ENCODE measurements at places on chromosomes 1 and 21. TPM values are rescaled to one million over a fixed set of nuclear protein-coding genes. Genes with fewer than 3 reads are reported as not detected.
A peak's percentile ranks its signal among the peaks of the same experiment; 100 is the strongest.

The SLC44A5 gene
- not detected for polyA plus RNA-seq

The MGST3 gene
- polyA plus RNA-seq = 297 TPM

The URB1 gene
- polyA plus RNA-seq = 4.3 TPM

The OLFML3 gene
- polyA plus RNA-seq = 133 TPM

The SPRR2G gene
- polyA plus RNA-seq = not detected

The KRTAP19-6 gene
- not detected for polyA plus RNA-seq

GRCh38 chr1:18787825-18788385 lies 71.6 kb downstream of the TAS1R2 start:
- no peak for DNase-seq

GRCh38 chr21:43599728-43600127 lies 59.6 kb downstream of the HSF2BP start:
- DNase-seq = no peak

DNA sequence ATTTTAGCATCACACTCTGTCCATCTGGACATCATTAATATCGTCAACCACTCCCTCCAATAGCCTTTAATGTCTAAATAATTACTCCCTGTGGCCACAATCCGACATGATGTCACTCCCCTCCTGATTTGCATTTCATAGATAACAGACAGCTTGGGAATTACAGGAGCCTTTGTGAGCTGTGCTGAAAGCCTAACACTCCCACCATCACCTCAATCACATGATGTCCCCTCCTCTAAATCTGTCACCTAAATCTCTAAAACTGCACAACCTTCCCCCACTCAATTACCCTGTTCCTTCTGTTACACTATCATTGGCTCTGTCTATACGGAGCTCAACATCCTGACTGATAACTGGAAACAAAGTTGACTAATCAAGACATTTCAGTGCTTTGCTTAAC lies 14.3 kb downstream of the NHLH2 start:
- DNase-seq = peak; percentile 14

DNA sequence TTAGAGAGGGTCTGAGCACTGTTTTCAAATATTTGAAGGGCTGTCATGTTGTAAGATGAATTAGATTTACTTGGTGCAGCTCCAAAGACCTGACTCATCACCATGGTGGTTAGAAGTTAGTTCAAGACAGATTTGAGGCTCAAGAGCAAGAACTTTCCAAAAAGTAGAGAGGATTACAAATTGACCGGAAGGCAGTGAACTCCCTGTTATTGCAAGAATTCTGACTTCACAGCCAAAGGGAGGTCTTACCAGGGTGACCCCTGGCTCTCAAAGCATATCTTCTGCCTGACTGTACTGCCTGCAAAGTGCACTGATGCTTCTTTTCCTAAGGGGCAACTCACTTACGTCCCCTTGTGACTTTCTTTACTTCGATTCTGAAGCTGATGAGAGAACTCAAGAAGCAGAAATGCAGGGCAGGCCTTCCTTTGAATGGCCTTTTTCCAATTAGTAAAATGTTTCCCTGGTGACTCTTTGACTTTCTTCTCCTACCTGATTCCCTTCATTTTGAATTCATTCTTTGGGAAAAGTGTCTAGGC lies 86.4 kb downstream of the NAV1 start:
- DNase-seq = peak; percentile 98

GRCh38 chr1:197062692-197063091 lies 4.4 kb downstream of the F13B start:
- no peak for DNase-seq

GRCh38 chr1:208641579-208642280 lies 397.5 kb upstream of the PLXNA2 start:
- DNase-seq = no peak

GRCh38 chr1:5819391-5820025 lies 172.7 kb downstream of the NPHP4 start:
- DNase-seq = no peak

DNA sequence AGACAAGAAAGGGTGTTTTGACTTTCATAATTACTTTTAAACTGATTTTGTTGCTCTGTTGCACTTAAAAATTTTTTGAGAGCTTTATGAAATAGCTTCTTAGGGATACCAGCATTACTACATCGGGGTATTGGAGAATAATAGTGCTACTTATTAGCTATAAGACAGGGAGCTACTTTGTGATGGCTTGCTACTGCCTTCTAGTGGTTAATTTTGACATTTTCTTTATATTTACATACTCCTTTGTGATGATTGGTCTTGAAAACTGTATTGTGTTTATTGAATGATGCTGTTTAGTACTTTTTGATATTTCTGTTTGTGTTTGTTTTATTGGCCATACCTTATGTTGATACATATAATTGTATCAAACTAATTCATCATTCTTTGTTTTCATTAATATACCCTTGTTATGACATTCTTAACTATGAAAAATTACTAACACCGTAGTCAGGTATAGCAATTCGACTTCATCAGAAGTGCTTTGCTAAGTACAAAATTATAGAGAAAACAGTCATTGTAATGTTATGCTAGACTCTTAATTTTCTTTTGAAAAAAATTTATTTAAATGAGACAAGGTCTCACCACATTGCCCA lies 85.5 kb downstream of the CLIC4 start:
- DNase-seq = peak; percentile 89

- DNase-seq = no peak
These were observed 9.6 kb upstream of the AMY2B start for GRCh38 chr1:103561643-103562395.

DNA sequence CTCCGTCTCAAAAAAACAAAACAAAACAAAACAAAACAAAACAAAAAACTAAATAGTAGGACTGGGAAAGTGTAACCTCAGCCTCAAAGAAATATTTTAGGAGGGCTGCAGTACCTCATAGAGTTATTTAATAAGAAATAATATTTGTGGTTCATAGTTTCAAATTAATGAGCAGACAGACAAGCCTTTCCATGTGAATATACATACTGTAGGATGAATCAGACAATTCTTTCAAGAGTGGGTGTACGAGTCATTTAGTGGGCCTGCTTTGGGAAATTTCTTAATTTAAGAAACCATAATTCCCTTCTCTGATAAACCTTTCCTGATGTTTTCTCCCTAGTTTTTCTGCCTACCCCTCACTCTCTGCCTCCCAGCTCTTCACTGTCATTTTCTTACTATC lies 52.5 kb downstream of the CDC14A start:
- DNase-seq = peak; percentile 45

GRCh38 chr1:173393659-173394000 lies 83.5 kb upstream of the PRDX6 start:
- DNase-seq = peak; percentile 67

DNA sequence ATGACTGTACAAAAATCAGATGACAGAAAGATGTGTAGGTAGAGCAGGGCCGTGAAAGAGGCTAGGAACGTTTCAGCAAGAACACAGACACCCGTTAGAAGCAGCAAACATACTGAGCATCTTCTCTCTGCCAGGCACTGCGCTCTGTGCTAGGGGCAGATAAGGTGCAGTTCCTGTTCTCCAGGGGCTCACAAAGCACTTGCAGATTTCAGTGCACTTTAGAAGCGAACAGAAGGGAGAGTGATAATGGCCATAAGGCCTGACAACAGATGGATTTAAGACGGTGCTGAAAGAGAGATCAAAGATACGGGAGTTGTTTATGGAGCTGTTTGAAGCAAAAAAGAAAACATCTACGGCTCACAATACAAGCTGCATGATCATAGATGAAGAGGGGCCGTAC lies 200.3 kb upstream of the FOXD3 start:
- DNase-seq = no peak

DNA sequence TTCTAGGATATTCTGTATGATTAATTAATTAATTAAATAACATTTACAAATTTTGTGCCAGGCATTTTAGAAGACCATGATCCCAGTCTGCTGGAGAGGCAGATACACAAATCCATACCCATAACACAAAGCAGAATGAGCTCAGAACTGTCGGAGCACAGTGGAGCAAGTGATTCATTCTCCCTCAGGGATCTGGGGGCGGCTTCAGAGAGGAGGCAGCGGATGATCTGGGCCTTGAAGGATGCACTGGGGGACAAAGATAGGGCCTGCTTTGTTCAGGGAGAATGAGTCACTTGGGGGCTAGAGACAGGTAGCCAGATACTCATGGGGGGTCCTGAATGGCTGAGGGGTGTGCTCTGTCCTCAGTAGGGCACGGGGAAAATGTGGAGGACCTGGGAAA lies 50.9 kb upstream of the TRABD2B start:
- DNase-seq = peak; percentile 51

DNA sequence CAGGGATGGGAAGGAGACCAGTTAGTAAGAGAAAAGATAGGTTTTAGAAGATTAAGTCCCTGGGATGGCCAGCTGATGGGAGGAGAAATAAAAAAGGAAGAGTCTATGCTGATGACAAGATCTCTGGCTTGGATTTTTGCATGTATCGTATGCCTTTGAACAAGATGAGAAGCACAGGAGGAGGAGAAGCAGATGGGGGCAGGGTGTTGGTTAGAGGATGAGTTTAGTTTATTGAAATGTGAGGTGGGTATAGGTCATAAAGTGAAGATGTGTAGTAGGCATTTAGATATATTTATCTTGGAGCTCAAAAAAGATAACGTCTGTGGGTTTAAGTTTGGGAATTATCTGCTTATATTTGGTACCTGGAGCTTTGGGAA lies 1.4 kb downstream of the TIPRL start:
- DNase-seq = no peak

DNA sequence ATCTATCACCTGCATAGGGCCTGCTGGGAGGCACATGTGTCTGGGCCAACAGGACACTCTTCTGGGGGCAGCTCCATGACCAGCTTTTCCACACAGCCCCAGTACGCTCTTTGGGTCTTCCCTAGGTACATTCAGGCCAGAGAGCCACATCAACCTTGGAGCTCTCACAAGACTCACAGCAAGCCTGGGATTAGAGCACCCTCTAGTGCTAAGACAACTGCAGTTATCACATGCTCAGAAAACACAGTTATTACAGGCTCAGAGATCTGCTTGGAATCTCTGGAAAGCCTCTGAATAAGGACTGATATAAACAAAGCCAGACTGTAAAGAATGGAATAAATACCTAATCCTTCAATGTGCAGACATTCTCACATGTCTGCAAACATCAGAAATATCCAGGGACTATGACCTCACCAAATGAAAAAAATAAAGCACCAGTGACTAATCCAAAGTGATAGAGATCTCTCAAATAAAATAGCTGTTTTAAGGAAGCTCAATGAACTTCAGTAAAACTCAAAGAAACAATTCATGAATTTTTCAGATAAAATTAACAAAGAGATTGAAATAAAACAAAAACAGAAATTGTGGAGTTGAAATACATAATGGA lies 563.9 kb upstream of the NR5A2 start:
- peak; percentile 74 for DNase-seq

DNA sequence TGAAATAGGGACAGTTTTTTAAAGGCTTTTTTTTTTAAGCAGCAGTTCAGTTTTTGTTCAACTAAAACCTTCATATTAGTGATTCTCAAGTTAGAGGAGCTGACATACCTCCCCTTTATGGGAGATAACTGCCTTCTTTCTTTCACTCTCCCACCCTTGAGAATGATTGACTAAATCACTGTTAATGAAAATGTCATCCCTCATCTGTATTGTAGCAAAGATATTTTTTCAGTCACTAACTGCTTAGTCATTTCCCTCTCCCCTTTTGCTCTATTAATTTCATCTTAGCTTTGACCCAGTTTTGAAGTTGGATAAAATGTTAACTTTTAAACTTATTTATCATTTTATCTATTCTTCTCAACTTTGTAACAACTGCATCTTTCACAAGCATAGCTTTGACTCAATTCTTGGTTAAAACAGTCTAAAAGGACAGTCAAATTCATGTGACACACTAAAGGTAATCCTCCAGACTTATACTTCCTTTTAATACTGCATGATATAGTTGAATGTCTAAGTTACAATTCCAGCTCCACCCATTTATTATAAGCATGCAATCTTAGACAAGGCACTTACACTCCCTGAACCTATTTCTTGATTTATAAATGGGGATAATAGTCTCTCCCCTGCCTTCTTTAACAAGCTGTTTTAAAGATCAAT lies 17.1 kb downstream of the CAPZA1 start:
- DNase-seq = no peak

GRCh38 chr1:78408810-78409209 lies 82.0 kb upstream of the PTGFR start:
- no peak for DNase-seq

- no peak for DNase-seq
These were observed 801.7 kb upstream of the BRINP3 start for GRCh38 chr1:191279266-191279800.

DNA sequence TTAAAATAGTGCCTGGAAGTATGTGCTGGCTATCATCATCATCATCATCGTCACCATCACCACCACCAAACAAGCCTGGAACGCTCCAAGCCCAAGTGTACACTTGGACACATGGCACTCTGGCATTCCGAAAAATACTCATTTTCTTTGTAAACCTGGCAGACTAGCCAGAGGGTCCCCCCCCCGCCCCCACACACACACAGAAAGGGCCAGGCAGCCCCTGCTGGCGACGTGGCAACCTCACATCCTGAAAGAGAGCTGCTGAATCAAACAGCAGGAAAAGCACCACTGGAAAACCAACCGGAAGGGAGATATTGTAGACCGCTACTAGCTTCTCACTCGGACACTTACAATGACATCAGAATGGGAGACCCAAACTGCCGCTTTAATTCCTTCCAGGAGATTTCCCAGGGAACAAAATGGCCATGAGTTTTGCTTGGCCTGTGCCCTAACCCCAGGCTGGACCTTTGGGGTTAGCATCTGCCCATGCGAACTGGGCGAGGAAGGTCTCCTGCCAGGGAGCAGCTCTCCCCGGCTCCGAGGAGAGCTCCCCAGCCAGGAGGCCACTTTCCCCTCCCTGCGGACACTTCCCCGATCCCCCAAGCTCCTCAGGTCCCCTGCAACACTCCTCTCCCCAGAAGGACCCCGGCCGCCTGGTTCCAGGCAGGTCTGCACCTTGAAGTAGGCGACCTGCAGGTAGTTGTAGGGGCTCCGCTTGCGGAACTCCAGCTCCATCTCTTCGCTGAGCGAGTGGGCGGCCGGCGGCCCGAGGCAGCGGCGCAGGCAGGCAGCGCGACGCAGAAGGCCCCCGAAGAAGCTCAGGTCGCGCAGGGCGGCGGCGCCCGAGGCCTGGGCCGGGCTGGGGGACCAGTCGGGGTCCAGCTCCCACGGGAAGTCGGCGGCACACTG lies 742 bp downstream of the P3H1 start:
- DNase-seq = peak; percentile 82

- peak; percentile 94 for DNase-seq
These were observed 28.5 kb upstream of the EPS8L3 start for GRCh38 chr1:109792056-109792831.

DNA sequence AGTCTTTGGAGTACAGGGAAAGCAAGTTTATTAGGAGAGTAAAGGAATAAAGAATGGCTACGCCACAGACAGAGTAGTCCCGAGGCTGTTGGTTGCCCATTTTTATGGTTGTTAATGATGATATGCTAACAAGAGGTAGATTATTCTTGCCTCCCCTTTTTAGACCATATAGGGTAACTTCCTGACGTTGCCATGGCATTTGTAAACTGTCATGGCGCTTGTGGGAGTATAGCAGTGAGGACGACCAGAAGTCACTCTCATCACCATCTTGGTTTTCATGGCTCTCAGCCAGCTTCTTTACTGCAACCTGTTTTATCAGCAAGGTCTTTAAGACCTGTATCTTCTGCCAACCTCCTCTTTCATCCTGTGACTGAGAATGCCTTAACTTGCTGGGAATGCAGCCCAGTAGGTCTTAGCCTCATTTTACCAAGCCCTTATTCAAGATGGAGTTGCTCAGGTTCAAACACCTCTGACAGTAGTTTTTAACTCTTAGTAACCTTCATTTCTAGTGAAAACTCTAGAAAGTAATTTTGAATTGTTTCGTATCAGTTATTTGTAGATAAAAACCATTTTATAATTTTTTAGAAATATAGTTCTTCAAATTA lies 26.2 kb downstream of the TCP10L start:
- no peak for DNase-seq
